Bone marrow (tissue), 2 donors: ENCODE measurements at places on chromosomes 16 and 17.

- no peak for DNase-seq
Measured at GRCh38 chr17:9173386-9173983, 152.2 kb downstream of the NTN1 start.

- DNase-seq, result no peak
Measured at GRCh38 chr16:21263640-21264570, 14.2 kb downstream of the CRYM start.

- no peak for DNase-seq
Measured at GRCh38 chr17:27389542-27390140, 66.6 kb upstream of the KSR1 start.

DNA sequence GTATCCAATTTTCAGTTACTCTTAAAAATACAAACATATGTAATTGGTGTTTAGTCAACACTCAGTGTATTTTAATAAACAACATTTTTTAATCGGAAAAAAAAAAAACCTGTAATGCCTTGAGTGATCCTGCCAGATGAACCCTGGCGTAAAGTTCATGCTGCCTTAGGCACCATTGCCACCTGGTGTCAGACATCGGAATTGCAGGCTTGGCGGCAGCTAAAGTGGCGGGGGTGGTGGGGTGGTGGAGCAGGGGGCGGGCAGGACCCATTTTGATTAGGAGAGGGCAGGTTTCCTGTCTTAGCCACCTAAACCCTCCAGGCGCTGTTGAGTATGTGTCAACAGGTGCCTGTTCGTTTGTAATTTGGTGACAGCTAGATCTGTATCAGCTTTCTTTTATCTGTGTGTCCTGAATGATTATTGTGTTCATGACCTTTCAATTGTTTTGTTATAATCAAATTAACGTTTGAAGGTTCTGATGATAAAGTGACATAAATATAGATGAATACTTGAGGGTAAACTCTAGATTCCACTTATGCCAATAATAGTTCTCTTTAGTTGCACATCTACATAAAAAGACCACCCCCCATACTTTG, 588.7 kb downstream of the CDH13 start:
- DNase-seq, result peak; percentile 39
